ENCODE measurements at places on chromosomes 6 and 20. TPM values are rescaled to one million over a fixed set of nuclear protein-coding genes. Genes with fewer than 3 reads are reported as not detected.

DNA sequence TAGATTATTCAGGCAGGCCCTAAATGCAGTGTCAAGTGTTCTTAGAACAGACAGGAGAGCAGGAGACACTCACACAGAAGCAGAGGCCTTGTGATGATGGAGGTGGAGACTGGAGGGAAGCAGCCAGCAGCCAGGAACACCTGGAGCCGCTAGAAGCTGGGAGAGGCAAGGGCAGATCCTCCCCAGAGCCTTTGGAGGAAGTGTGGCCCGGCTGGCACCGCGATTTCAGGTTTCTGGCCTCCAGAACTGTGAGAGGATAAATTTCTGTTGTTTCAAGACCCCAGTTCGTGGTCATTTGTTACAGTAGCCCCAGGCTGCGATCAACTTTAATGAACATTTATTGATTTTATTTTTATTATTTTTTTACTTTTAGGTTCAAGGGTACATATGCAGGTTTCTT, 203.0 kb downstream of the QKI start:
- DNase-seq: no peak

DNA sequence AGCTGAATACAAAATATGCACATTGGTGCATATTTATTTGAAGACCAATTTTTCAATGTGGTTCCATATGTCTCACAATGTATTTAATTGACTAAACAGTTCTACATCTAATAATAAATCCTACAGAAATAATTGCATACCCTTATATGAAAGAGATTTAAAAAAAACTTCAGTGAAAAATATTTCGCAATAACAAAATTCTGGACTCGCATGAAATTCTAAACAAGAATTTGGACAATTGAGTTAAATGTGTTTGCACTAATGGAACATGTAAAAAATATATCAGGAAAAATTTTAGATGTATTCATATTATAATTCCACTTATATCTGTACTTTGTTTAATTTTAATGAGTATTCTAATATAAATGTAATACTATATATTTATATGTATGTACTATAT, 1003.1 kb downstream of the EYS start:
- DNase-seq: no peak

GRCh38 chr6:104126315-104127005, 733.3 kb downstream of the HACE1 start:
- no peak for DNase-seq

- DNase-seq: no peak
These were observed 18.8 kb downstream of the TBPL1 start for GRCh38 chr6:133971861-133972260.

- DNase-seq: no peak
These were observed 22.5 kb downstream of the HFE start for GRCh38 chr6:26109772-26110171.

- DNase-seq: no peak
These were observed 125.4 kb downstream of the MAN1A1 start for GRCh38 chr6:119224095-119224701.

GRCh38 chr20:2002365-2002764, 8.5 kb upstream of the PDYN start:
- no peak for DNase-seq

DNA sequence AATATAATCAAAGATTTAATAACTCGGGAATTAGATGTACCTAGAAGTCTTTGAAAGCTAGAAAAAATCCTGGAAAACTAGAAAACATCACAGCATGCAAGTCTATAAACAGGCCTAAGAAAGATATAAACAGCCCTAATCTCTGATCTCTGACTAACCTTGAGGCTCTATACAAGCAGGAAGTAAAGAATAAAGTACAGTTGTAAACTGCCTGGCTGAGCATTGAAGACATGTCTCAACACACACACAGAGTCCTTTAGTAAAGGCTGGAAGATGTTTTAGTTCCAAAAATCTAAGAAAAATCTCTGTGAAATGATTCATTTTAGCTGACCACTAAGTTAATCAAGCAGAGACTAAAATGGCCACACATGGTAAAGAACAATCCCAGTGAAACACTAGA, 774.5 kb downstream of the EYS start:
- DNase-seq: no peak

GRCh38 chr6:96116674-96117073, 100.9 kb downstream of the FUT9 start:
- DNase-seq: peak; percentile 37

- no peak for DNase-seq
These were observed 855.5 kb upstream of the MAP3K7 start for GRCh38 chr6:91442342-91442741.

PLA2G7 gene
- total RNA-seq: 0.19 TPM

HFE gene
- 5.7 TPM for total RNA-seq

PPP1R16B gene
- not detected for total RNA-seq

ASF1A gene
- 22.5 TPM for total RNA-seq

COL19A1 gene
- not detected for total RNA-seq
